ENCODE measurements at places on chromosomes 3 and 15. TPM values are rescaled to one million over a fixed set of nuclear protein-coding genes. Genes with fewer than 3 reads are reported as not detected.

Gene GHSR
- total RNA-seq, result not detected

Gene CLK3
- 57.3 TPM for total RNA-seq

Gene ARL8B
- 33.9 TPM for total RNA-seq

Gene TYRO3
- total RNA-seq, result 8.9 TPM

Gene MUSTN1
- not detected for total RNA-seq

Gene KCNMB3
- total RNA-seq, result 0.13 TPM

Gene CP
- 1.7 TPM for total RNA-seq

GRCh38 chr3:186960347-186960746, 30.0 kb downstream of the ST6GAL1 start:
- H3K36me3 ChIP-seq, result no peaks in the 10 kb centered on the region
- no peaks in the 10 kb centered on the region for H3K4me1 ChIP-seq
- no peak for DNase-seq
- no peak overlapping the region for H3K4me3 ChIP-seq
- no peak overlapping the region for H3K27ac ChIP-seq
- H3K27me3 ChIP-seq, result no peaks in the 10 kb centered on the region

DNA sequence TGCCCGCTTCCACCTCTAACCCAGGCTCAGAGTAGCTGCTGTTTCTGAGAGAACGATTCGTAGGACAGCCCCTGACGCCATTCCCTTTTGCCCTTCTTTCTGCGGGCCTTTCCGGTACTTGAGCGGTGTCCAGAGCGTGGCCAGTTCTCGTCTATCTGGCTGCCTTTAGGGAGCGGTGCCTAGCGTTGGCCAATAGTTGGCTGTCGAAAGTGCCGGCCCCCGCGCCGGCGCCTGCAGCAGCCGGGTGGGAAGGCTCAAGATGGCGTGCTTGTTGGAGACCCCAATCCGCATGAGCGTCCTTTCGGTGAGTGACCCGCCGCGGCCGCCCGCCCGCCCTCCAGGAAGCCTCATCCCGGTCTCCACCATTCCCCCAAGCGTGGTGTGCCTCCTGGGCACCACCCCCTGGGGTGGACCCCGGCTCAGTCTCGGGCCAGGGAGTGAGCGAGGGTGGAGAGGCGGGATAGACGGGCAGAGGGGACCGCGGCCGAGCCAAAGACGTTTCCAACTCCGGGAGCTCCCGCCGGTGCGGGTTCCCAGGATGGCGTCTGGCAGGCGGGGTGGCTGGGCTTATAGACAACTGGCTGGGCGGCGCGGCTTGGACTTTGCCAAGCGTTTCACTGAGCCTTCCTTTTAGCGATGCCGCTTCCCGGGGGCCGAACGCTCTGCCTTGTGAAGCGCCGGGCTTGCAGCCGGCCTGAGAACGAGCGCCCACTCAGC, at the start of gene ARMC8:
Gene ARMC8, plus strand, starts transcription at position 6 of the 717 bp plus-strand sequence. Its CDS starts 254 bp downstream, at position 260.
- peaks cover 14% of the 10 kb centered on the region for H3K27me3 ChIP-seq
- H3K36me3 ChIP-seq, result peaks cover 31% of the 10 kb centered on the region
- H3K27ac ChIP-seq, result peak within 1 kb of the TSS; percentile 75
- peak within 1 kb of the TSS; percentile 71 for H3K4me3 ChIP-seq
- H3K4me1 ChIP-seq, result peaks cover 7% of the 10 kb centered on the region

- no peaks in the 10 kb centered on the region for H3K27me3 ChIP-seq
- H3K4me3 ChIP-seq, result no peak overlapping the region
- H3K27ac ChIP-seq, result no peak overlapping the region
- no peak for DNase-seq
Observed at GRCh38 chr3:155131104-155131503, 51.0 kb downstream of the MME start.

DNA sequence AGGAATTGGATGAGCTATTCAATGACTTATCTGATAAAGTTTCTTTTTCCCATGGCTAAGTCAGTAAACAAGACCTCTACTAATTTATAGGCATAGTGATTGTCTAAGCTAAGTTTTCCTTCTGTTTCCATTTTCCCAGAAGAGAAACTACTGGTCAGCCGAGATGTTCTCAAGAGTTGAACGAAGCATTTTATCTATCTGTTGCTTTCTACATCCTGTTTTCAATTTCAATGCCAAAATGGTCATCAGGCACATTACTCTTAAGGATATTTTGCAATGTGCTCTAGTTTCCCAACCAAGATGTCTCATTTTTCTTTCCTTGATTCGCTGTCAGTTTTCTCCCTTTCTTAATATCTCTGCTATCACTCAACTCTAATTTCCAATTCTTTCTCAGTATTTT, 228.7 kb downstream of the MBNL1 start:
- H3K4me1 ChIP-seq, result no peaks in the 10 kb centered on the region
- H3K27me3 ChIP-seq, result no peaks in the 10 kb centered on the region
- no peak overlapping the region for H3K27ac ChIP-seq
- no peak for DNase-seq
- H3K4me3 ChIP-seq, result no peak overlapping the region
- H3K36me3 ChIP-seq, result no peaks in the 10 kb centered on the region

DNA sequence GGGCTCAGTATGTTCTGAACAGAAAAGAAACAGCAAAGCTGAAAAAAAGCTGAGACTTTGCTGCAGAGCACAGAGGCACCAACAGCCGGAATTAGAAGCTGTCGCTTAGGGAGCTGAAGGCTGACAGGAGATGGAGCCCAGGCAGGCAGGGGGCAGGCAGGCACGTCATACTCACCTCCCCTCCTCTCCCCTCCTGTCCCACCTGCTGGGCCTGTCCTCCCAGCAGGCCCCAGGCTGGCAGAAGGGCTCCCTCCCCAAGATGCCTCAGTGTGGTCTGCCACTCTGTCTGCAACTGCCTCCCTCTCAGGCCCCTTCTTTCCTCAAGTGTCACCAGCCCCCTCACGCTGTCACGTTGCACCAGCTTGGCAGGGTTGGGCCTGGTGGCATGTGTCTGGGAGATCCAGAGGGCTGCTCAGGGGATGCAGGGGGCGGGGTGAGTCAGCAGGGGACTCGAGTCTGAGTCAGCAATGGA, 3.2 kb upstream of the ANKRD63 start:
- no peaks in the 10 kb centered on the region for H3K27me3 ChIP-seq
- peaks cover 81% of the 10 kb centered on the region for H3K4me1 ChIP-seq
- H3K36me3 ChIP-seq, result peaks cover 39% of the 10 kb centered on the region

DNA sequence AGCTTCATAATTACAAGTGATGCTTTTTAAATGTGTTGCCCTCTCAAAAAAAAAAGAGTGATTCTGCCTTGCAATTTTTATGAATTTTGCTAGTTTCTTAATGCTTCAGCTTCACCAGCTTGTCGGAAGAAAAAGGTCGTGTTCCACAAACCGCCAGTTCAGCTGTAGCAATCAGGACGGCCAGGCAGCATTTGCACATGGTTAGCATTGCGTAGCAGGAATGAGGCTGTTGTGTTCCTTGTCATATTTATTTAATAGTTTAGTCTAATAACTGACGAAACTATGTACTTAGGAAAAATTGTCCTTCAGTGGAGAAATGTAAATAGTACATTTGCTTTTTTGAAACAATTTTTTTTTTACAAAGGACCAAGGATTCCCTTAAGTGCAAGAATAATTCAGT, 64.9 kb upstream of the SELENOK start:
- no peak overlapping the region for H3K27ac ChIP-seq
- DNase-seq, result no peak
- H3K36me3 ChIP-seq, result no peaks in the 10 kb centered on the region
- H3K4me3 ChIP-seq, result no peak overlapping the region
- no peaks in the 10 kb centered on the region for H3K4me1 ChIP-seq

GRCh38 chr3:104178680-104179079, 1188.0 kb upstream of the ALCAM start:
- no peaks in the 10 kb centered on the region for H3K4me1 ChIP-seq
- no peak for DNase-seq
- no peaks in the 10 kb centered on the region for H3K27me3 ChIP-seq
- no peaks in the 10 kb centered on the region for H3K36me3 ChIP-seq
- H3K27ac ChIP-seq, result no peak overlapping the region
- H3K4me3 ChIP-seq, result no peak overlapping the region

GRCh38 chr3:162845918-162846317, 1349.3 kb downstream of the OTOL1 start:
- no peak overlapping the region for H3K4me3 ChIP-seq
- no peaks in the 10 kb centered on the region for H3K27me3 ChIP-seq
- H3K27ac ChIP-seq, result no peak overlapping the region
- H3K36me3 ChIP-seq, result no peaks in the 10 kb centered on the region

DNA sequence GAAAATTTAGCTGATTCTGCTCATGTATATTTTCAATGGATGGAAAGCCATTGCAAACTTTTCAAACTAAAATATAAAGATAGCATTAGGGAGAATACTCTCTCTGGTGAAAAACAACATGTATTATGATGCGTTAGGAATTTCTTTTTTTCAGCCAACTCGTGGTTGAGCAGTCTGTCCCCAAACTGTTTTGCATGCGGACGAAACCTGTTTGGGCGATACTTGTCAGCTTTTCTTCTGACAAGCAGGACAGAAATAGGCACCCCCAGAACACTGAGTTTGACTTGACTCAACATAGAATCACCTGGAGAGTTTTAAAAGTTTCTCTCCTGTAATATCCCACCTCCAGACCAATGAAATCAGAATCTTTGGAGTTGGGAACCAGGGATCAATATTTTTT, 417.5 kb upstream of the TPRG1 start:
- H3K4me3 ChIP-seq, result no peak overlapping the region
- no peaks in the 10 kb centered on the region for H3K4me1 ChIP-seq
- DNase-seq, result no peak
- H3K27ac ChIP-seq, result no peak overlapping the region
- 0 out of 2 replicates have a peak, but pooled peaks cover 7% of the 10 kb centered on the region for H3K36me3 ChIP-seq

DNA sequence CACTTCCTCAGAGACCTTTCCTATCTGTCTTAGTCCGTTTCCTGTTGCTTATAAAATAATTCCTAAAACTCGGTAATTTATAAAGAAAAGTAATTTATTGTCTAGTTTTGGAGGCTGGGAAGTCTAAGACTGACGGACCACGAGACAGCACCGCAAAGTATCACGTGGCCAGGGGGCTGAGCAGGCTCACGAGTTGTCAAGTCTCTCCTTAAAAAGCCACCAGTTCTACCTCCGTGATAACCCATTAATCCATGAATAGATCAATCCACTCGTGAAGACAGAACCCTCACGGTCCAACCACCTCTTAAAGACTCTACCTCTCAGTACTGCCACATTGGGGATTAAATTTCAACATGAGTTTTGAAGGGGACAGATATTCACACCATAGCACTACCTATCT, 821 bp downstream of the LINS1 start:
- H3K27me3 ChIP-seq, result no peaks in the 10 kb centered on the region
- H3K4me1 ChIP-seq, result peaks cover 10% of the 10 kb centered on the region
- H3K4me3 ChIP-seq, result peak overlapping the region; percentile 78
- DNase-seq, result no peak
